ENCODE measurements at places on chromosomes 6 and 20.

DNA sequence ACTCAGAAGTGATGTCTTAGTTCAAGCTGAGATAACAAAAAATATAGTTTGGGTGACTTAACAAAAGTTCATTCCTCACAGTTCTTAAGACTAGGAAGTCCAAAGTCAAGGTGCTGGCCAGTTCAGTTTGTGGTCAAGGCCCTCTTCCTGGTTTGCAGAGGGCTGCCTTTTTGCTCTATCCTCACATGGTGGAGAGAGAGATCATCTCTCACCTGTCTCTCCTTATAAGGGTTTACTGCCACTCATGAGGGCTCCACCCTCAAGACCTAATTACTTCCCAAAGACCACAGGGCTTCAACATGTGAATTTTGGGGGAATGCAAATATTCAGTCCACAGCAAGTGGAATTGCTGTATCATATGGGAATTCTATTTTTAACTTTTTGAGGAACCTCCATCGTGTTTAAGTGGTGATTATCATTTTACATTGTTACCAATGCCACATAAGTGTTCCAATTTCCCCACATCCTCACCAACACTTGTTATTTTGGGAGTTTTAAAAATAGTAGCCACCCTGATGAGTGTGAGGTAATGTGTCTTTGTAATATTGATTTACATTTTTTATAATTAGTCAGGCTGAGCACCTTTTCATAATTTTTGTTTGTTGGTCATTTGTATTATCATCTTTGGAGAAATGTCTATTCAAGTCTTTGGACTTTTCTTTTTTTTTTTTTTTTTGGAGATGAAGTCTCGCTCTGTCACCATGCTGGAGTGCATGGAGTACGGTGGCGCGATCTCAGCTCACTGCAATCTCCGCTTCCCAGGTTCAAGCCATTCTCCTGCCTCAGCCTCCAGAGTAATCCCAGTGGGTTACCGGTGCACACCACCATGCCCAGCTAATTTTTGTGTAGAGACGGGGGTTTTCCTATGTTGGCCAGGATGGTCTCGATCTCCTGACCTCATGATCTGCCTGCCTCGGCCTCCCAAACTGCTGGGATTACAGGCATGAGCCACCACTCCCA is 112.2 kb downstream of the SESN1 start:
- no peak for DNase-seq

DNA sequence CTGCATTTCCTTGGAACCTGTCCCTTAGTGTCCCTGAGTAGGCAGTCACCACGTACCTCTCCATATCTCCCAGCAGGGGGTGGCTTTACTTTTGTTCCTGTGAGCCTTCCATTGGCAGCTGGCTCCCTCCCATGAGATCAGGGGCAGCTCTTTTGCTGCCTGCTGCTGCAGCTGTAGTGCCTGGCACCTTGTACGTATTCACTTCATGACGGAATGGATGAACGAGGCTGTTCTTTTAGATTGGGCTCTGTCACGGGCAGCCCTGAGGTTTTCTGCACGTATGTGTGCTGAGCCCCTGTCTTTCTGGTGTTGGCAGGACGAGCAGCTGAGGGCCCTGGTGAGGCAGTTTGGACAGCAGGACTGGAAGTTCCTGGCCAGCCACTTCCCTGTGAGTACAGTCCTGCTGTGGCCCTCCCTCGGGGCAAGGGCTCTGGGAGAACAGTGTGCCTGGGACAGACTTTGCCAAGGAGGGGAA is 14.6 kb downstream of the MYBL2 start:
- DNase-seq, result no peak

- DNase-seq, result no peak
Measured at GRCh38 chr6:88619951-88620350, 343.5 kb downstream of the RNGTT start.

DNA sequence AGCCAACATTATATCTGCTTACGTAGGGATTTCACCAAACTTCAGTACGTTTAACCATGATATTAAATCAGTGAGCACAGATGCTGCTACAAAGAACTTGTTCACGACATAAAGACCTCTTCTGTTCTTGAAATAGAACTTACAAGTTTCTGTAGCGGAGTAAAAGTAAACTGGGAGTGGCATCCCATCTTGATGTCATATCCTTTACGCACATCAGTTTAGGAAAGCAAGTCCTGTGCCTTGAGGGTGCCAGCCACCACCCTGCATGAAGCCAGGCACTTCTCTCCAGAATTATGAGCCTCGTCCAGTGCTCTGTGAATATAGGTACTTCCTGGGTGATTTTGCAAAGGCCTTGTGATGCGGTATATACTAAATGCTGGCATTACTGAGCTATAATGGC is 122.6 kb downstream of the BTBD3 start:
- DNase-seq, result no peak

DNA sequence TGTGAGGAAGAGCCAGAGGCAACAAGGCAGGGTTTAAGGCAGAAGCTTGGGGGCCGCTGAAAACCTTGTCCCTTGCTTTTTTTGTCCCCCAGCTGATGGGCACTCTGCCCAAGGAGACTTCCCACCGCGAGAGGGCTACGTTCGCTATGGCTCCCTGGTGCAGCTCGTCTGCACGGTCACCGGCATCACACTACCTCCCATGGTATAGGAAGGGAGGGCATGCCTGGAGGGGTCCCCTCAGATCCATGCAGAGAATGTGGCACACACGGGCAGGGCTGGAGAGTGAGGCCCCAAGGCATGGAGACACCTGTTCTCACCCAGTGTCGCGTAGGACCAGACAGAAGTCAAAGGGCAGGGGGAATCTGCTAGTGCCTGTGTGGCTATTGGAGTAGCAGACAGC is 5.8 kb upstream of the MATN4 start:
- DNase-seq, result no peak

- DNase-seq, result no peak
Measured at GRCh38 chr6:130838951-130839350, 11.7 kb downstream of the SMLR1 start.

DNA sequence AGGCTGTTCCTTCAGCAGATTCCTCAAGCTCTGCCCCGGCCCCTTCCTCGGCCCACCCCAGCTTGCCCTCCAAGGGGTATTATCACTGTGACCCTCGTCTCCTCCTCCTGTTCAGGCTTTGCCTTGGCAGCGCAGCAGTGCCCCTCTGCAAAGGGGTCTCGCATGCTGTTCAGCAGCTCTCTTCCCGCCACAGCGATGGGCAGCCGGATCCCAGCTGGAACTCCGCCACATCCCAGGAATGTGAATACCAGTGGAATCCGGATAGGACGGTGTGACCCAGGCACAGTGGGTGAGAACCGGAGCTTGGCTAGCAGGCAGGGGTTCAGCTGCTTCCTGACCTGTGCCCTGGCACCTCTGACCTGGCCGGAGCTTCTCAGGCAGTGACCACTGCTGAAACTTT is 52.9 kb downstream of the RNASET2 start:
- DNase-seq, result no peak

DNA sequence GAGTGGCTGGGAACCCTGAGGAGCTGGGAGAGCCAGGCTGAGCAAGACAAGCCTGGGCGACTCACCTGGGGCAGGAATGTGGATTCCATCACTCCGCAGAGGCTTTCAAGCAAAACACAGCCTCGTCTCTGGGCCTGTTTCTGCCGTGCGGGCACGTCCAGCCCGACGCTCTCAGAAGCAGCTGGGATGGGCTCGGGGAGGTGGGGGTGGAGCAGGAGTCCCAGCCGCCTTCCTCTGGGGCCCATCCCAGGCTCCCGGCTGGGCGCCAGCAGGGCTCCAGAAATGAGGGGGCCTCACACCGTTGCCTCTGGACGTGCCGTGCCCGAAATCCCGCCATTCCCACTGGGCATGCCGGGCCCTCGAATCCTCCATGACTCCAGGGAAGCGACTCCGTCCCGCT is 8.7 kb upstream of the RPS21 start:
- DNase-seq, result no peak

- DNase-seq, result peak; percentile 57
Measured at GRCh38 chr6:139296927-139297326, 5.1 kb upstream of the TXLNB start.

- DNase-seq, result no peak
Measured at GRCh38 chr6:29655658-29656057, 1.2 kb upstream of the MOG start.

- peak; percentile 45 for DNase-seq
Measured at GRCh38 chr6:33028220-33028849, 18.9 kb upstream of the HLA-DOA start.

DNA sequence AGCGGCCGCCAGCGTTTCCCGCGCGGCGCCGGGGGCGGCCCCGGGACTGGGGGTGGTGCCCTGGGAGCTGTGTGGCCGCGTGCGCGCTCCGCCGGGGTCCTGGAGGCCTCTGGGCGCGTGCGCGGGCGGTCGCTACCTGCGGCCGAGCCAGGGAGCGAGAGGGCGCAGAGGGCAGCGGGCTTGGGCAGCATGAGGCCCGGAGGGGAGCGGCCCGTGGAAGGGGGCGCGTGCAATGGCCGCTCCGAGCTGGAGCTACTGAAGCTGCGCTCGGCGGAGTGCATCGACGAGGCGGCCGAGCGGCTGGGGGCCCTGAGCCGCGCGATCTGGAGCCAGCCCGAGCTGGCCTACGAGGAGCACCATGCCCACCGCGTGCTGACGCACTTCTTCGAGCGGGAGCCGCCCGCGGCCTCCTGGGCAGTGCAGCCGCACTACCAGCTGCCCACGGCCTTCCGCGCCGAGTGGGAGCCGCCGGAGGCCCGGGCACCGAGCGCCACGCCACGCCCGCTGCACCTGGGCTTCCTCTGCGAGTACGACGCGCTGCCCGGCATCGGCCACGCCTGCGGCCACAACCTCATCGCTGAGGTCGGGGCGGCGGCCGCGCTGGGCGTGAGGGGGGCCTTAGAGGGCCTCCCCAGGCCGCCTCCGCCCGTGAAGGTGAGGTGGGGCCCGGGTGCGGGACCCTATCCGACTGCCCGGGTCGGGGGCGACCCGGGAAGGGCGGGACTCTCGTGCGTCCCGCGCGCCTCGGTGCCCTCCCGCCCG is at the start of gene PM20D2:
Gene PM20D2 (plus strand): TSS at position 100 of the 762 bp plus-strand sequence. CDS start 90 bp downstream, at position 190.
- DNase-seq, result no peak

GRCh38 chr6:108565893-108566292 is 5.2 kb downstream of the FOXO3 start:
- DNase-seq, result peak; percentile 95

DNA sequence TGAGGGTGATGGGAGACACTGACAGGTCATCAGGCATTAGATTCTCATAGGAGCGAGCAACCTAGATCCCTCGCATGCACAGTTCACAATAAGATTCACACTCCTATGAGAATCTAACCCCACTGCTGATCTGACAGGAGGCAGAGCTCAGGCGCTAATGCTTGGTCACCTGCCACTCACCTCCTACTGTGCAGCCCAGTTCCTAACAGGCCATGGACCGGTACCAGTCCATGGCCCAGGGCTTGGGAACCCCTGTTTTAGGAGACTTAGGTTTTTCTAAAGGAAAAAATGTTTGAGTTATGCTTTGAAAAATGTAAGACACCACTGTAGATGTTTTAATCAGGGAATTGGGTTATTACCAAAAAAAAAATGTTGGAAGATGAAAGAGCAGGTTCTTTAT is 6.7 kb downstream of the HLA-E start:
- no peak for DNase-seq

- DNase-seq, result peak; percentile 77
Measured at GRCh38 chr6:83962582-83962981, 71.0 kb upstream of the MRAP2 start.

DNA sequence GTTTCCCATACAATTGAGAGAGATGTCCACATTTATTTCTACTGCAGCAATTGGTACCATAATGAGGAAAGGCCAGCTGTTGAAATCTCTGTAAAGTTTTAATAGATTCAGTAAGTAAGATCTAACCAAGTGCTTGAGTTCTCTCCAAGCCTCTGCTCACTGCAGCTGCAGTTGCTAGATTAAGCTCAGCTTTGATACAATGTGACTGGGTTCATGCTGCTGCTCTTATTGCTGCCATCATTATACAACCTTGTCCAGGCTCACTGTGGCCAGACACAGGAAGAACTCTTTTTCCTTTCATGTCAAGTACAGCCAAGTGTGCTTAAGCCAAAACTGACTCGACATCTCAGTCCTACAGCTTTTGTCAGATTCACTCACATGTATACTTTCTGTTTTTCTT is 423.5 kb downstream of the GJA1 start:
- DNase-seq, result no peak

- no peak for DNase-seq
Measured at GRCh38 chr20:32518593-32519380, 66.3 kb downstream of the NOL4L start.

GRCh38 chr6:156735751-156736150 is 41.4 kb upstream of the ARID1B start:
- no peak for DNase-seq

GRCh38 chr6:135575629-135576028 is 78.1 kb upstream of the AHI1 start:
- DNase-seq, result no peak

DNA sequence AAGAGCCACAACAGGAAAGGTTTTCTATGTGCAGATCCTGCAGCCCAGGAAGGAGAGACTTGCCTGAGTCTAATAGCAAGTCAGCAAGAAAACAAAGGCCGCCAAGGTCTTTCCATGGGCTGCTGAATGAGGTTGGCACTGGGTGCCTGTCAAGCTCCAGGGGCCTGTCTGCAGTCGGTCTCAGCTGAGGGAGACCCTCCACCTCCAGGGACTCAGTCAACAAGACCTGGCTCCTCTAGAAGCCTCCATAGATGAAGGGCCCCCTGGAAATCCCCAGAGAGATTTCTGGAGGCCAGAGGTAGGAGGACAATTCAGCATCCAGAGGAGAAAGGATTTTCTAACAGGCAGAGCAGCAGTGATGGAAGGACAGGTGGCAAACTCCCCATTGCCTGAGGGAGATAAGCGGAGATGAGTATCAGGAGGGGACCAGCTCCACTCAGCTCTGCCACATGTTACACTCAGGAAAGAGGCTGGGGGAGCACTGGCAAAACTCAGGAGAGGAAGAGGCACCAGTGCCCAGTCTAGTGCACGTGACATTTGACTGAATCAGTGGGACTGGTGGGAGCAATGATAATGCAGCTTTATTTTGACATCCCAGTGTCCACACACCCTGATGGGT is 33.5 kb upstream of the FKBP1A start:
- DNase-seq, result no peak

GRCh38 chr6:110482774-110483400 is 6.5 kb upstream of the SLC22A16 start:
- no peak for DNase-seq

GRCh38 chr20:19840111-19840710 is 82.2 kb downstream of the RIN2 start:
- no peak for DNase-seq

- no peak for DNase-seq
Measured at GRCh38 chr6:82370788-82371187, 7.2 kb downstream of the TPBG start.

- DNase-seq, result no peak
Measured at GRCh38 chr6:37648465-37649330, 49.0 kb downstream of the MDGA1 start.
